ENCODE measurements at places on chromosomes 5 and 9. TPM values are rescaled to one million over a fixed set of nuclear protein-coding genes. Genes with fewer than 3 reads are reported as not detected.
A peak's percentile ranks its signal among the peaks of the same experiment; 100 is the strongest.

Gene CDH9
- total RNA-seq = not detected

DNA sequence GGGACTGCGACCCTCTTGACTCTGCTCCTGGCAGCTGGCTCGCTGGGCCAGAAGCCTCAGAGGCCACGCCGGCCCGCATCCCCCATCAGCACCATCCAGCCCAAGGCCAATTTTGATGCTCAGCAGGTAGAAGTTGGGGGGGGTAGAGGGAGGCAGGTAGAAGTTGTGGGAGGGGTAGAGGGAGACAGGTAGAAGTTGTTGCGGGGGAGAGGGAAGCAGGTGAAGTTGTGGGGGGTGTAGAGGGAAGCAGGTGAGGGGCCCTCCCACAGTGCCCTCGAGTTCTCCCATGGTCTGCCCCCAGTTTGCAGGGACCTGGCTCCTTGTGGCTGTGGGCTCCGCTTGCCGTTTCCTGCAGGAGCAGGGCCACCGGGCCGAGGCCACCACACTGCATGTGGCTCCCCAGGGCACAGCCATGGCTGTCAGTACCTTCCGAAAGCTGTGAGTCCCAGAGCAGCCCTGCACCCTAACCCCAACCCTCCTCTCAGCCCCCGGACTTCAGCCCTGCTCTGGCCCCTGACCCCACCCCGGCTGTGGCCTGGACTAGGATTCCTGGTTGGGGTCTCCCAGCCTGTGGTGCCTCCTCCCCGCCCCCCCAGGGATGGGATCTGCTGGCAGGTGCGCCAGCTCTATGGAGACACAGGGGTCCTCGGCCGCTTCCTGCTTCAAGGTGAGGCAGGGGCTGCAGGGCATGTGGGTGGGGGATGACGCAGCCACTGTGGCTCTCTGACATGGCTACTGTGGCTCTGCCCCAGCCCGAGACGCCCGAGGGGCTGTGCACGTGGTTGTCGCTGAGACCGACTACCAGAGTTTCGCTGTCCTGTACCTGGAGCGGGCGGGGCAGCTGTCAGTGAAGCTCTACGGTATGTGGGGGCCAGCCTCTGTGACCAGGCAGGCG is 537 bp downstream of the C8G start:
- DNase-seq = no peak

DNA sequence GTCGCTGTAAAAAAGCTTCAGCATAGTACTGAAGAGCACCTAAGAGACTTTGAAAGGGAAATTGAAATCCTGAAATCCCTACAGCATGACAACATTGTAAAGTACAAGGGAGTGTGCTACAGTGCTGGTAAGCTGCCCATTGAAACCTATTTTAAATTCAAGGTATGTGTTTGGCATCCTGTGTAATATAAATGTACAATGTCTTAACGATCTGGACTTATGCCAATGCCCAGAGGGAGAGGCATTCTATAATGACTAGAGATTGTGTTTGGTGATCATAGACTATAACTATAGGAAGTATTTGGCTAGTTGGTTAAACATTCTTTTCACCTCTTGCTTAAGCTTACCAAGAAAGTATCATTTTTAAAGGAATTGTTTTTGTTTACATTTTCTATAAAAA is 95.7 kb downstream of the INSL6 start:
- DNase-seq = no peak

- DNase-seq = peak; percentile 58
These were observed 19.4 kb downstream of the DCP2 start for GRCh38 chr5:112995764-112996618.

DNA sequence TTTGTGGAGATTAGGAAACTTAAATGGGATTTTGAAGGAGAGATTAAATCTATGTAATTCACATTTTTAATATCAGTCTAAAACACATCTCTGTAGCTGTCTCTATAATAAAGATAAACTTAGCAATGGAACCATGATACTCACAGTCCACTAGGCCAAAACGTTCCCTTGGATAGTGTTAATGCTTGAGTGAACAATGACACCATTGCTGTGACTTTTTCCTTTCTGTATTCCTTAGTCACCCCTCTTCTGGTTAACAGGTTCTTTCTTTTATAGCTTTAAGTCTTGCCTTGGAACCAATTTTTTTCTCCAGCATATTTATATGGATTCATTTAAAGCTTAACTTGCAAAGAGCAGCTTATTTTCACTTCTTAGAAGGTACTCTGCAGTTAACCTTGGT is 63.3 kb downstream of the INSL6 start:
- DNase-seq = no peak

- no peak for DNase-seq
These were observed 125.1 kb downstream of the GAS1 start for GRCh38 chr9:86822006-86822801.
